ENCODE measurements at places on chromosomes 2 and 18.

DNA sequence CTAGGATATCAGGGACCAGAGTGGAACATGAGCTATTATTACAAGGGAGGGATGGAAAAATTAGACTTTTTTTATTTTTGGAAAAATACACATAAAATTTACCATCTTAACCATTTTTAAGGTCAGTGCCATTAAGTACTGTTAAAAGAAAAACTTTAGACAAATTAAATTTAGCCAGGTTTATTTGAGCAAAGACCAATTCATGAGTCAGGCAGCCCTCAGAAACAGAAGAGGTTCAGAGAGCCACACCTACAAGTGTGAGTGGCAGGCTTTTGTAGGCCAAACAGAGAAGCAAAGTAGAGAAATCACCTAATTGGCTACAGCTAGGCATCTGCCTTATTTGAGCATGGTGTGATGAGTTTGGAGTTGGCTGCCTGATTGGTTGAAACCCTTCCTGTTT, 301.3 kb upstream of the RAB12 start:
- DNase-seq = no peak

GRCh38 chr2:152114366-152114765, 15.5 kb upstream of the CACNB4 start:
- DNase-seq = no peak

DNA sequence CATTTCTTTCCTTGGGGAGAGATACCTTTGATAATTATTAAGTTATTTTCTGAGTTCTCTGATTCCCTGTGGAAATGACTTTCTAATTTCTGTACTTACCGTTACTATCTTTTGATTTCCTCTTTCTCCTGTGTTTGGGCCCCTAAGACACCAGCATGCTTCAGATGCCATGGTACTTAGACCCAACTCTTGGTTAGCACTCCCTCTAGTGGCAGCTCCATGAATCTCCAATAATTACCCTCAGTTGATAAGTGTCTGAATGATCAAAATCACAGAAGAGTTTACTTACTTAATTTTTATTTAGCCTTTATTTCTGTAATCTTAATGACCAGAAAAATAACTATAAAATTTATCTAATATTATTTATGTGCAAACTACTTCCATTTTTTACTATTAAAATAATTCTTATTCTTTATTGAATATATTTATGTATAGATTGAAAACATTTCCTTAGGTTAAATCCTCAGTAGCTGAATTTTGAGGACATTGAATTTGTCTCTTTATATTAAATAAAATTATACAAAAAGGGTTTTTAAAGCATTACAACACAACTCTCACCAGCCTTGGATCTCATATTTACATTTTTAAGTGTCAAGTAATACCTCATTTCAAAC, 300.4 kb downstream of the KCNS3 start:
- peak; percentile 16 for DNase-seq

DNA sequence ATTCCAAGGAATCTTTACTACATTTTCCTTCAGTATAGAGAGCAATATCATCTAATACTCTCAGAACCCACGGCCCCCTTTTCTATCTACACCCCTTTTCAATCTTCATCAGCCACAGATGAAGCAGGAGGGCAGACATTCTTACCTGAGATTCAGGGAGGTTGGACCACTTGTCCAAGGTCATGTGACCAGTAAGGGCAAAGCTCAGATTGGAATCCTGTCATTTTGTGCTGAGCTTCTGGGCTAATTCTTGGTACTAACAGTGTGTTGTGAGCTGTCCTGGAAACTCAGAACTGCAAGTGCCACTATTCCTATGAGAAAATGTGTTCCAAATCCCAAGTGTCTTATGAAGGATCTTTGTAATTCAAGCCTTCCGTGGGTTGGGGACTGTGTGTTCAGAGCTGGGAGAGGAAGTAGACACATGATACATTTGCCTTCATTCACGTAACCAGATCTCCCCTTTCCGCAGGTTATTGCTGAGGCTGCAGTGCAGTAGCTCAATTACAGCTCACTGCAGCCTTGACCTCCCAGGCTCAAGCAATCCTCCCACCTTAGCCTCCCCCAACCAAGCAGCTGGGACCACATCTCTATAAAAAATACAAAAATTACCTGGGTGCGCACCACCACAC, 3.3 kb downstream of the CHRNA1 start:
- no peak for DNase-seq

DNA sequence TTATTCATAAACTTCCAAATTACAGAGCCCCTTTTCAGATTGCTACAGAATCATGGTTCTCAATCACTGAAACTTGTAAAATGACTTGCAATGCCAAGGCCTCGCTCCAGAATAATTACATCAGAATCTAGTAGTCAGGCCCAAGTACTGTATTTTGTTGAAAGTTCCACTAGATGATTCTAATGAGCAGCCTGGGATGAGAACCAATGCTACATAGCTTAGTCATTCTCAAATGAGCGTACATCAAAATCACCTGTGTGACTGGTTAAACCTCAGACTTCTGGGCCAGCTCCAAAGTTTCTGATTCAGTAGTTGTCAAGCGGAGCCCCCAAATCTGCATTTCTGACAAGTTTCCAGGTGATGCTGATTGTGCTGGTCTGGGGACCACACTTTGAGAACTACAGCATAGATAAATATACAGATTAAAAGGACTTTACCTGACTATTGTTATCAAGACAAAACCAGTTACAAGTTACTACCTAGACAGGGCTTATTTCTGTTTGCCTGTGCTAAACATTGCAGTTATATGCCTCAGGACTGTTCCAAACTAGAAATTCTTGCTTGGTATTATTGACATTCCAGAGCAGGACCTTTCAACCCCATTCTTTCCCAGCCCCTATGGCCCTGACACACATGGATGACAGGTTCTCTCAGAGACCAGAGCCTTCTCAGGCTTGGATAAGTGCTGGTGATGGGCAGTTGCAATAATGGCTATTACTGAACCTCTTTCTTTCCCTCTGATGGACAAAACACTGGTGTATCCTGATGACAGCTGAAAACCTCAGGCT, 83.1 kb downstream of the UPP2 start:
- DNase-seq = no peak

DNA sequence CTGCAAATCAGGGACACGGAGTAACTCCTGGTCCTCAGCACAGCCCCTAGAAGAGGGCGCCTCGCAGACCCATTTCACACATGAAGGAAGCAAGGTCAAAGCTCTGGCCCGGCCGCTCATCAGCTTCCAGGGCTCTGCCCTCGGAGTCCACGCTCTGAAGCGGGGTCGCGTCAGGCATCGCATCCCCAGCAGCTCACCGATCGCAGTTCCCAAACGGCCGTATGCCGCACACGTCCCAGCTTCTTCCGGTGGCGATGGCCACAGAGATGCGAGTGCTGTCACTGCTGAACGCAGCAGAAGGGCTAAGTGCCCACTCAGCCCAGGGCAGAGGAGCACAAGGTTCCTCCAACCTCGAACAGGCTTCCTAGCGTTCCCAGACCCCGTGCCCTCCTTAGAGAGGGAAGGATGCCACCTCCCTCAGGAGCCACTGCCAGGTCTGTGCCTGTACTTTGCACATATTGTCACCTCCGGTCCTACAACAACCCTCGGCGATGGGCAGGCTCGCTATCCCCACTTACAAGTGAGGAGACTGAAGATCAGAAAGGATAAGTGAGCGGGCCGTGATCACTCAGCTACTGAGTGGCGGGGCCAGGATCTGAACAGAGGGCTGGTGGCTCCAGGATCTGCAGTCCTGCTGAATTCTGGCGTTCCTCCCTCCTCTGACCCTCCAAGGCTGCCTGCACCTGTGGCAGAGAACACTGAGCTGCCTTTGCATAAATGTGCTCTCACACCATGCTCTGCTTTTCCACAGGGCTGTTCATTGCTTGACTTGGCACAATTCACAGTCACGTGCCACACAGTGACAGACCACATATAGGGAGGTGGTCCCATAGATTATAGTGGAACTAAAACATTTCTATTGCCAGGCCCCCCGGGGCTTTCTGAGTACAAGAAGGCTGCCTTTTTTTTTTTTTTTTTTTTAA, 71.4 kb downstream of the COPS8 start:
- DNase-seq = no peak

DNA sequence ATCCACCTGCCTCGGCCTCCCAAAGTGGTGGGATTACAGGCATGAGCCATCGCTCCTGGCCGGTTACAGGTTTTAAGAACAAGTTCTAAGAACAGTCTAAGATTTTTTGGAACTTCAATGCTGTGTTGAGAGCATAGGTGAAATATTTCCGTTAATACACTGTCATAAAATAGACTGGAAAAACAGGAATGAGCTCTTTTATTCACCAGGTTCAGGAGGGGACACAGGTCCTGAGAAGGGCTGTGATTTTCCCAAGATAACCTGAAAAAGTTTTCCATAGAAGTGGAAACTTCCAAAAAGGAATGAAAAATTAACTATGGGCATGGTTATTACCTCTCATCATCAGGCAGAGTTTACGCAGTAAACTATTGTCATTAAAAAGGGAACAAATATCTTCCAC, 97.6 kb upstream of the TMEM178A start:
- DNase-seq = no peak

DNA sequence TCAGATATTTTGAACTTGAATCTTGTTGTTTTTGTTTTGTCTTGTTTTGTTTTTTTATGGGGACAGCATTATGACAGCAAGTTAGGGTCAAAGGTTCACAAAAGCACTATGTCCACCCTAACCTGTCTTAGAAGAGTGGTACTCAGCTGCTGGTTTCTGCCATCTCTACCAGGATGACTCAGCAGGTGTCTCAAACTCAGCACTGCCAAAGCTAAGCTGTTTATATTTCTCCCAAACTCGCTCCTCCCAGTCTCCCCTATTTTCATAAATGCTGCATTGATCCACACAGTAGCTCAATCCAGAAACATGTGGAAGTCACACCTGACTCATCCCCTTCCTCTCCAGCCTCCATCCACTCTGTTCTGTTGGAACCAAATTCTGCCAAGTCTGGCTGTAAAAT, 134.9 kb downstream of the ZBTB7C start:
- DNase-seq = no peak

DNA sequence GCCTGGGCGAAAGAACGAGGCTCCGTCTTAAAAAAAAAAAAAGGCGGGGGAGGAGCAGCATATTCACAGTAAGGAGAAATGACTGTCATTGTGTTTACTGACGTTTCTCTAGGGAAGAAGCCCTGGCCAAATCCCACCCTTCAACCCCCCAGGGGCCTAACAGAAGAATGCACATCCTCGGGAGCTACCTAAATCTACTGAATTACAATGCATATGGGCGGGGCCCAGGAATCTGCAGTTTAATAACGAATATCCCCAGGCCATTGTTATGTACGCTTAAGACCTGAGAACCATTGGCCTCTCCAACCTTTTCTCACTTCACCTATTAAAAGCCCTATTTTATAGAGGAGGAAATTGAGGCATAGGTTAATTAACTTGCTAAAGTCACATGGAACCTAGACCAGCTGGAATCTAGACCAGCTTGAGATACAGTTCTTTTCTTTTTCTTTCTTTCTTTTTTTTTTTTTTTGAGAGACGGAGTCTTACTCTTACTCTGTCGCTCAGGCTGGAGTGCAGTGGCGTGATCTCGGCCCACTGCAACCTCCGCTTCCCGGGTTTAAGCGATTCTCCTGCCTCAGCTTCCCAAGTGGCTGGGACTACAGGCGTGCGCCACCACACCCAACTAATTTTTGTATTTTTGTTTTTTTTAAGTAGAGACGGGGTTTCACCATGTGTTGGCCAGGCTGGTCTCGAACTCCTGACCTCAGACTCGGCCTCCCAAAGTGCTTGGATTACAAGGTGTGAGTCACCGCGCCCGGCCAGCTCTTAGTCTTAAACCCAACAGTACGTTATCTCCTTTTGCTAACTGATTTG, 708 bp upstream of the RIF1 start:
- no peak for DNase-seq

DNA sequence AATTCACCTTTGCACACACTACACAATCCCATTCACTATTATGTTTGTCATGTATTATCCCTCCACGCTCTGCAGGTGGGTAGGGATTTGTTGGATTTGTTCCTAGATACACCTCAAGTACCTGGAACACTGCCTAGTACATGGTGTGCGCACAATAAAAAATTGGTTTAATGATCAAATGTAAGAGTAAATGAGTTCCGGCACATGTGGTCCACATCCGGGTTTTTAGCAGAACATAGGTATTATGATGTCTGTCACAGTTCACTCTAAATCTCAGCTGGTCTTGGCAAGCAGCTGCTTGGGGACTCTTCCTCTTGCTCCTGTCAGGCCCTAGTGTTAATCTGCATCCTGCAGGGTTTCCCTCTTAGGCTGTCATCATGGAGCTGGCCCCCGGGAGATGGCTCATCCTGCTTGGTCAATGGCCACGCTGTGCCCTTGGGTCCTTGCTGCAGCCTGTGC, 21.8 kb upstream of the IL1R1 start:
- DNase-seq = no peak

DNA sequence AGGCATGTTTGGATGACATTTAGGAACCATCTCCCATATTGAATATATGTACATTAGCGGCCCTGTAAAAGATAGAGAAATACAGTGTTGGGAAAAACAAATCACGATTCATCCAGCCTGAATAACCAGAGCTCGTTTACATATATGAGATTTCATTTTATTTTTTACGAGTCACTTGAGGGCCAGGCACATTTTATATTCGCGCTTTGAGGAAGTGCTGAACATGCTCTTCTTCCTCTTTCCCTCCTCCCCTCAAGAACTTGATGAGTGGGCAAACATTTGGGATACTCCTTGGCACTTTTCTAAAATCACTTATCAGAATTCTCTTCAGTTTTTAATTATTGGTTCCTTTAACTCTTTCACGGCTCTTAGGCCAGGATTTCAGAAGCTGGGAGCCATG, 268.0 kb upstream of the TANK start:
- DNase-seq = no peak

DNA sequence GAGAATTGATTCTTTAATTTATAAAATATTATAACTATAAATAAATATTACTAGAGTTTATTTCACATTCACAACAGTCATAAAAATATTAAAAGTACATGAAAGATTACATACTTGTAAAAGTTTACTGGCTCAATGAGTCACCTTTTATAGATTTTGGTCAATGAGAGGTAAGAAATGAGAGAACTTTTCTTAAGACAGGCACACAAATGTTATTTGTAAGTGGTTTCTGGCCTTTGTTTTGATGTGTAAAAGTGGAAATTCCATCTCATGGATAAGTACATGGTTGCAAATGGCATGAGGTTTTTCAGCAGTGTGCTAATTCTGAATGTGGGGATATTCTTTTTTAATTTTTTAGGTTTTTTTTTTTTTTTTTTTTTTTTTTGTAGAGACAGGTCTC, 63.8 kb downstream of the TTC27 start:
- no peak for DNase-seq

- DNase-seq = no peak
Measured at GRCh38 chr2:6824962-6825361, 40.7 kb downstream of the CMPK2 start.

- no peak for DNase-seq
Measured at GRCh38 chr2:208279236-208279635, 13.2 kb downstream of the PIKFYVE start.

- no peak for DNase-seq
Measured at GRCh38 chr2:1528273-1529064, 115.2 kb downstream of the TPO start.

GRCh38 chr2:225693259-225693658, 293.7 kb downstream of the NYAP2 start:
- no peak for DNase-seq
